ENCODE measurements at places on chromosomes 4 and X. TPM values are rescaled to one million over a fixed set of nuclear protein-coding genes. Genes with fewer than 3 reads are reported as not detected.

Gene FANCB
- total RNA-seq, result 2.5 TPM

Gene CPLX1
- total RNA-seq, result 0.44 TPM

Gene NR0B1
- total RNA-seq, result 0.88 TPM

Gene EVC2
- total RNA-seq, result 12.6 TPM

Gene MAGEB10
- total RNA-seq, result not detected

Gene GUCY1B1
- 1.7 TPM for total RNA-seq

Gene ERVMER34-1
- 5.2 TPM for total RNA-seq

Gene RBMXL3
- not detected for total RNA-seq

Gene NPY2R
- not detected for total RNA-seq

Gene AGTR2
- not detected for total RNA-seq

Gene RAB40AL
- total RNA-seq, result not detected

Gene SRPX2
- 22.6 TPM for total RNA-seq

Gene MAGEA6
- total RNA-seq, result not detected

Gene SLC6A14
- total RNA-seq, result 34.8 TPM

Gene TMEM255A
- 0.19 TPM for total RNA-seq

Gene ZFP92
- total RNA-seq, result 0.11 TPM

All from esophagus squamous epithelium (tissue), 5 donors.